ENCODE measurements at places on chromosomes 4 and X.

GRCh38 chrX:129523079-129523911, at the start of gene SMARCA1:
Gene SMARCA1, minus strand, starts transcription at chrX:129523490. Its CDS starts 120 bp downstream, at chrX:129523370.
- no peak for DNase-seq

- no peak for DNase-seq
These were observed 127.7 kb downstream of the RBMX2 start for GRCh38 chrX:130529531-130529930.

DNA sequence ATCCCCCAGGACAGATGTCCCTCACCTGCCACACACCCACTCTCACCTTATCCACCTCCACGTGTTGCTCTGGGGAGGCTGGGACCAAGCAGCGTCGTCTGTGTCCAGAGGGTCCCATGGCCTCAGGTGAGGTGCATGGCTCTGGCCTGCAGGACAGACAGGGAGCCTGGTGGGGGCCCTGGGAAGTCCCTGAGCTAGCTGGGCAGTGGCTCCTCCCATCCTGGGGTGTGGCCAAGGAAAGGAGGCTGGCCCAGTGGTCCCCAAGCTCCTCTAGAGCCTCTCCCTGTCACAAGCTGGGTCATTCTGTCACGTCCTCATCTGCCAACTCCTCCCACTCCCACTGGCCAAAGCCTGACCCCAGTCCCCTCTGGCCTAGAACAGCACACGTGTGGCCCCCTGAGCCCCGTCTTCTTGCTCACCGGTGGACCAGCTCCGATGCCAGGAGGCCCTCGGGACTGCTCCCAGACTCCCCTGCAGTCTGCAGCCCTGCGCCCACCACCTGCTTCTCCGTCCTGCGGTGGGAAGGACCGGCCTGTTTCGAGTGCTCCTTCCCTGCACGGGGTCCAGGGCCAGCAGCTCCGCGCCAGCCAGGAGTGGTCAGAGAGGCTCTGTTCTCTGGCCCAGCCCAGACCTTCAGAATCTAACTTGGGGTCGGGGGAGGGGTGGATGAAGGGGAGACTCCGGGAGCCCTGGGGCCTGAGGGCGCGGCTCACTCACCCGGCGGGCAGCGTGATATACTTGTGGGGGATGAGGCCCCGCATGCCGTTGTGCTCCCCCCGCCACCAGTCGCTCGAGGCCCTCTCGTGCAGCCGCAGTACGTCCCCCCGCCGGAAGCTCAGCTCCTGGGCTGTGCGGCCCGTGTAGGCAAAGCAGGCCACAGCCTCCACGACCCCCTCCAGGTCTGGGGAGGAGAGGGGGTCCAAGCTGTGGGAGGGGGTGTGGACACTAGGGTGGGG, 4.8 kb downstream of the AVPR2 start:
- no peak for DNase-seq

GRCh38 chrX:72430405-72430968, 124.8 kb upstream of the CITED1 start:
- no peak for DNase-seq

Measured in stimulated activated CD8-positive, alpha-beta memory T cell treated with anti-CD3 and anti-CD28 coated beads, Interleukin-4, amount 100 ng/mL, for 1 hour (primary cell).